Brain microvascular endothelial cell (primary cell): ENCODE measurements at places on chromosomes 7 and 10.

GRCh38 chr10:5088703-5089261 lies 5.4 kb upstream of the AKR1C3 start:
- no peak for DNase-seq

DNA sequence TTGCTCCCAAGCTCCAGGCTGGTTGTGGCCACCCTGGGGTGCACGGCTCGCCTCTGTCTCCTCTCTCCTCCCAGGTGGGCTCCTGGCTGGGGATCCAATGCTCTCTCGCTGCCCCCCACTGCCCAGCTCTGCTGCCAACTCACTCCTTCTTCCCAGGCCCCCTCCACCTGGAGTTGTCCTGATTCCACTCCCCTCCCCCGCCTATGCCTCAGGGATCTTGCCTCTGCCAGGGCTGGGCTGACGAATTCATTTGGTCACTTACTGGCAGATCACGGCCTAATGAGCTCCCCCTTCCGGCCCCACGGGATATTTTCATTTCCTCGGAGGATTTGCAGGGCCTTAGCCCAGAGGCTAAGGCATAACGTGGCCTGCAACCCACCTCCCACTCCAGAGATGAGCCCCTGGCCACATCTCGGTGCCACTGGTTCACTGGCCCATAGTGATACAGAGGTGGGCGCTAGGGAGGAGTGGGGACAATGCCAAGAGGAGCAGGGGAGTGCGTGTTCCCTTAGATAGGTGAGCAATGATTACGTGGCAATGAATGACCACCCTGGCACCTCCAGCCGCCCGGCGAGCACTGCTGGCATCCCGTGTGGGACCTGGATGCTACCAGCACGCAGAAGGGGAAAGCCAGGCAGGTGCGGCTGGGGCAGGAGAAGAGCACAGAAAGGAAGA lies 344.6 kb upstream of the SHH start:
- peak; percentile 16 for DNase-seq

GRCh38 chr10:11035301-11035991 lies 17.8 kb downstream of the CELF2 start:
- DNase-seq, result peak; percentile 89

DNA sequence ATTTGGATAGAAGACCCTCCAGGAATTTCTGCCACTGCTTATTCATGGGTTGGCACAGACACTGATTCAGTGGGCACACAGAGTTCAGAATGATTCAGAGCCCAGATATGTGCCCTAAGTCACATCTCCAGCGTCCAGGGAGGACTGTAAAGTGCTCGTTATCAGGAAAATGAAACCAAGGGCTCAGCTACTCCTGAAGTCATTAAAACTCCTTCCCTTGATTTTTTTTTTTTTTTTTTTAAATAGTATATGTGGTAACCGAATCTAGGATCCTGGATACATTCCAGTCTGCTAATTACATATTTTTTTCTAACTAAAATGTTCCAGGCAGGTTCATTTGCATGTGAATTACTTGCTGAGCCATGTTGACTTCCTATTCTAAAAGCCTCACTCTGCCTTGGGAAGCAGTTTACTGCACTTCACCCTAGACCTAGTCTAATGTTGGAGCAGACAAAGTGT lies 34.7 kb downstream of the MET start:
- DNase-seq, result peak; percentile 59

DNA sequence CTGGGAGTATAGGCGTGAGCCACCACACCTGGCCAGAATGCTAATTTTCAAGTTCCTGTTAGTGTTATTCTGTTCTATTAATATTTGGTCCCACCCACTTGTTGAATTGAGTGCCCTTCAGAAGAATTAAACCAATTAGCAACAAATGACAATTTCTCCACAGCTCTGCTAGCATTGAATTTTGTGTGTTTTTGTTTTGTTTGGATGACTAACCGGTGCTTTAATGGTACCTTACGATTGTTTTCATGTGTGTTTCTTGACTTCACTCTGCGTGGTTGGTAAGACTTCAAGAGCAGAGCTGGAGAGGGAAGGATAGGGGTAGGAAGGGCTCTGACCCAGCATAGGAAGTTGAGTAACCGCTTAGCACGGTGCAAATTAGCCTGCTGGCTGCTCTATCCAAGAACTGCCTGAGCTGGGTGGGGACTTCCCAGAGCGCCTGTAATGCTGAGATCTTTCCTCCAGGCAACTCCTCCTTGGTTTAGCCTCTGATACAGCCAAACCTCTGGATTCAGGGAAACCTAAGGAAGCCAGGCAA lies 4.6 kb downstream of the ARPC1B start:
- peak; percentile 85 for DNase-seq

GRCh38 chr10:99276848-99277486 lies 41.3 kb upstream of the HPSE2 start:
- peak; percentile 9 for DNase-seq

GRCh38 chr10:69009360-69009759 lies 20.8 kb downstream of the KIFBP start:
- no peak for DNase-seq

GRCh38 chr10:13039761-13040160 lies 38.2 kb upstream of the CCDC3 start:
- no peak for DNase-seq

DNA sequence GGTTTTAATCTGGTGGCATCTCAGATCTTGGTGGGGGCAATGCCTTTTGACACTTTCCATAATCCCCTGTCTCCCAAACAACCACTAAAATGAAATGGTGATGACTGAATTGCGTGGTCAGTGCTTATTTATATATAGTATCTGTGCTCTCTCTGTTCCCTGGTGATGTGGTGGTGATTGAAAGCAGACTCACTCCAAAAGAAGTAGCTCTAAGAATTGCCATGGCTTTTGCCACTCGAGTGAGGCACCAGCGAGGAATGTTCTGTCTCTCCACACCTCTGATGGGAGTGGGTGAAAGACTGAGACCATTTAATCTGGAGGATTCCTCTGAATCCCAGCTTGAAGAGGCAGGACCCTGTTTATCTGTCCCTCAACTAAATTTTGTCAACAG lies 2.8 kb downstream of the DUSP5 start:
- DNase-seq, result peak; percentile 76

GRCh38 chr10:24153031-24153430 lies 55.9 kb upstream of the KIAA1217 start:
- DNase-seq, result no peak

DNA sequence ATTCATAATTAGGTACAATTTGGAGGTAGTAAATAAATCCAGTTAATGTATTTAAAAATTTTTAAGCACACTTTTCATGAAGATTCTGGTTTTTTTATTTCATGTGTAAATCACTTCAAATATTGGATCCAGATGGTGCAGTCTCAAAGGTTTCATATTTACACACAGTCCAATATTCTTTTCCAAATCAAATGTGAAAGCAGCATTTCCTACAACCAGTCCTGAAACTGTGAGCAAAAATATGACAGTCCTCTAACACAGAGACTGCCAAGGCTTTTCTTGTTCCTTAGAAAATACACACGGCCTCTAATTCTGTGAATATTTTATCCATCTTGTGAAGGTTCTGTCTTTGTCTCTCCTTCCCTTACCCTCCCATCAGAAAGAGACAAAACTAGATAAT lies 645.9 kb downstream of the ARL4A start:
- no peak for DNase-seq

GRCh38 chr10:15791816-15792524 lies 68.3 kb downstream of the MINDY3 start:
- no peak for DNase-seq

DNA sequence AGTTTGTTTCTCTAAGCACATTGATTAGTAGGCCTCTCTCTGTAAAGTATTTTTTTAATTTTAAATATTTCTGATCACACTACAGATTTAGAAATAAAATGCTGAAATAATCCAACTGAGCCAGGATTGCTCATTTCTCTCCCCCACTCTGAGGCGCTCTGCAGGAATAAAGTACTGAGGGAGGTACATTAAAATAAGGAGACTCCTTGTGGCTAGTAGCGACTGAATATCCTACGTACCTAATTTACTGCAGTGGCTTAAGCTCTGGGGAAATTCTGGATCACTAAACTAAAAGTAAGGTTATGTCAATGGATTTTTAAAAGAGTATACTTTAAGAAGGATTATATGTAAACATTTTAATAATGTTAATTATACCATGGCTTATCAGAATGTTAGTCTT lies 75.2 kb downstream of the RTKN2 start:
- DNase-seq, result no peak

DNA sequence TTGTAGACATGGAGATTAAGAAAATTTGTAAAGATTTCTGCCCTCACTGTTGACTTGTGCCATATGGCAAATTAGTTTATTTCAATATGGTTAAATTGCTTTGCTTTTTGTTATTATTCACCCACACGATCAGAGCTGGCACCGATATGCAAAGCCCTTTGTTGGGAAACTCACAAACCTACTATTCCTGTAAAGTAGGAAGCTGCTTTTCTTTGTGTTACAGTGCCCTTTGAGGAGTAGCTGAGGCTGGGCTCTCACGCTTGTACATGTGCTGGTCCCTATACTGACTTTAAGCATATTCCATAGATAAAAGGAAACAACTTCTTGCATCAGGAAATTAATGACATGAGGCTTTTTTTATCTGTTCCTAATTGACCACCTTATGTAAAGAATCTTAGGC lies 17.6 kb upstream of the AOAH start:
- no peak for DNase-seq

DNA sequence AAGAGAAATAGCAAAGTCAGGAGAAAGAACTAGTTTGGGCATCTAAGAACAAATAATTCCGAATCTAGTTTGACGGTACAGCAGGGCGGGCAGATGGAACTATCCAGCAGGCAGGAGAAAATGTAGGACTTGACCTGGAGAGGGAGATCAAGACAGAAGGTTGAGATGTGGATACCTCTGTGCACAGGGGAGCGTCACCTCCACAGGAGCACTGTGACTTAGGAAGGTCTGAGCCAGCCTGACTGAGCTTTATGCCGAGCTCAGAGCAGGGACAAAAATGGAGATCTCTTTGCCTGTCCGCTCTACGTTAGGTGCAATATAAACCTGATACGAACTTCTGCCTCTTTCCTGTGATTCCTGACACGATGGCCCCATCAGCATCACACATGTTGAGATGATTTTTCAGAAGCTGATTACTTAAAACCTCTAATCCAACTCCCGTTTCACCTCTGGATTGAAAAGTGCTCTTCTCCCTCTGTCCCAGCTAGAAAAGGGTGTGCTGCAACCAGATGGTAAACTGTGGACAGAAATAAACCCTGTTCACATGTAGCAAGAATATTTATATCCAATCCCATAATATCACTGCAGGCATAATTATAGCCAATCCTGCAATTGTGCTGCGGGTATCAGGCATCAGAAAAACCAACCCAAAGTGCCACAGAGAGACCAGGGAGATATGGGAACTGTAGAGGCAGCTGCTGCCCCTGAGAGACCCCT lies 13.6 kb upstream of the SORBS1 start:
- DNase-seq, result no peak

- no peak for DNase-seq
Observed at GRCh38 chr10:62054830-62055229, 153.3 kb downstream of the ARID5B start.

DNA sequence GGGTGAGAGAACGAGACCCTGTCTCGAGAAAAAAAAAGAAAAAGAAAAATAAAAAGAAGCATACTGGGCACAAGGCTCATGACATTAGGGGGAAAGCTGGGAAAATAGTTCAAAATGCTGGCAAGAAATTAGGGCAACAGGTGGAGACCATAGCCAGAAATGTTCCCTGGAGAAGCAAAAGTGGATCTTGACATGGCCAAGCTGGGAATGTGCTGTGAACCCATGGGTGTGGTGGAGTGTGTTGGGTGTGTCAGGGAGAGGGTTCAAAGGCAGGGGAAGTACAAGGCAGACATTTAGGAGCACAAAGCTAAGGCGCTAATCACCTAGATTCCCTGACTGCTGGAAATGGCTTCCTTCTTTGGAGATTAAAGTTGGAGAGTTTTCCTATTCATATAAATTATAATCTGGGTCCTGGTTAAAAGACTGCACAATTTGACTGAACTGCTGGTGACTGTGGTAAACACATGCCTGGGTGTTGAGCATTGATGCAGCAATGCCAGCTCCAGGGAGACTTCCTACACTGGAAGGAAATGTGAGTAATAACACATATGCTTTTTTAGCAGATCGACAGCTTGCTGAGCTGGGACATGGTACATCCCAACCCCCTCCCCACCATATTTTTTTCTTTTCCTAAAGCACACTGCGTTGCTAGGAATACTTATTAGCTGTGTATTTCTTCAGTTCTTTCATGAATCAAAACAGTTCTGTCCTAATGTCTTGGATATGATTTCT lies 70.1 kb upstream of the ARHGAP21 start:
- DNase-seq, result peak; percentile 33

DNA sequence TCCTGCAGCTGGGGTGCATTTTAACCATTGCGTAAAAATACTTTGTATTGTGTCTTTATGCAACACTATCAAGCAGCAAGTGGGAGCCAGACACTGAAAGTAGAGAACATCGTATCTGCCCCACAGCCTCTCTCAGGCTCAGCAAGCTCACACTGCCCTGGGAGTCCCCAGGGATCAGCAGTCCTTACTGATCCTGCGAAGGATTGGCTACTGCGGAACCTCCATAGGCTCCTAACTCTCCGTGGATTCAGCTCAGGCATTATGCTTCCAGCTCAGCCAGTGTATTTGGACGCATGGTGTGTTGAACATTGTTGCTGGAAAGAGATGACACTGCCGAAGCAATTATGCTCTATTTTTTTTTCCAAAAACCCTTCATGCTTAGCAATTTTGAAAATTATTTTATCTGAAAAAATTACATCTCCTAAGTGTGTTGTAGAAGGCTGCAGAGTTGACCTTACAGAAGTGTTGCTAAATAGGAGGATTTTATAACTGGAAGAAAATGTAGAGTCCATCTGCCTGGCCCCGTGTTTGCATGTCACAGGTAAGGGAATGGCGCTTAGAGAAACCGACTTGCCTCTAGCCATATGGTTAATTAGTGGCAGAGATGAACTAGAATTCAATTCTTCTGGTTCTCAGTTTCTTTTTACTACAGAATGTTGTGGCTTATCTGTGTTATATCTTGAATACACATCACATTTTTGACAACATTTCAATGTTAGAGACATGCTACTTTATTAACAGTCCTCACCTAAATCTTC lies 276.4 kb upstream of the COBL start:
- DNase-seq, result no peak

DNA sequence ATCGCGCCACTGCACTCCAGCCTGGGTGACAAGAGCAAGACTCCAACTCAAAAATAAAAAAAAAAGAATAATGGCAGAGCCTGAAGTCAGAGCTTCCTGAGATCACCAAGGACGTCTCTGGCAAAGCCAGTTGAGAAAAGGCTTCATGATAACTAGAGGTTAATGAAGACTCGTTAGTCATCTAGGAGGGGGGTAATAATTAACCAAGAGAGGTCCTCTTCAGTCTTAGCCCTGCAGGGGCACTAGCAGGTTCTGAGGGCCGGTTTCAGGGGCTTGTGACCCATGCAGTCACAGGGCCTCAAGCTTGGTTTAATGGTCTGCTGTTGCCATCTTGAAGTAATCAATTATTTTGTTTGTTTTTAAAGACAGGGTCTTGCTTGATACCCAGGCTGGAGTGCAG lies 28.6 kb upstream of the PROSER2 start:
- no peak for DNase-seq

- no peak for DNase-seq
Observed at GRCh38 chr7:87129332-87129731, 22.9 kb upstream of the DMTF1 start.
